NCI-H1436 treated with DMSO at 0.1 percent for 48 hours (cell line): ENCODE measurements at places on chromosomes 2 and 18.

DNA sequence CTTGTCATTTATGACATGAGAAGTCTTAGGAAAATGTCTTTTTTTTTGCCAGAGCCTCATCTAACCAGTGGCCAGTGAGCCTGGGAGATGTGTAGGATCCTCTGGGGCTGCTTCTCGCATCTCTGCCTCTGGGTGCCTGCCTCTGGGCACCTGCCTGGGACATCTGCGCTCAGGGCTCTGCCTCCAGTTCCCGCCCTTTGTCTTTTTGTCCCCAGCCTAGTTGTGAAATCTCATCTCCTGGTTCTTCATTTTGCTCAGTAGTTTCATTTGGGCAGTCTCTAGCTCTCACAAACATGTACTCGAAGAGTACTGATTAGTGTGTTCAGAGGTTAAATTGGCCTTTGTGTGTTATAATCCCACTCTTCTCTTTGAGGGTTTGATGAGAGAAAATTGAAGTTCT is 92.0 kb downstream of the LTBP1 start:
- no peak for DNase-seq

GRCh38 chr2:226798422-226799210 is 1.0 kb downstream of the IRS1 start:
- DNase-seq: no peak

DNA sequence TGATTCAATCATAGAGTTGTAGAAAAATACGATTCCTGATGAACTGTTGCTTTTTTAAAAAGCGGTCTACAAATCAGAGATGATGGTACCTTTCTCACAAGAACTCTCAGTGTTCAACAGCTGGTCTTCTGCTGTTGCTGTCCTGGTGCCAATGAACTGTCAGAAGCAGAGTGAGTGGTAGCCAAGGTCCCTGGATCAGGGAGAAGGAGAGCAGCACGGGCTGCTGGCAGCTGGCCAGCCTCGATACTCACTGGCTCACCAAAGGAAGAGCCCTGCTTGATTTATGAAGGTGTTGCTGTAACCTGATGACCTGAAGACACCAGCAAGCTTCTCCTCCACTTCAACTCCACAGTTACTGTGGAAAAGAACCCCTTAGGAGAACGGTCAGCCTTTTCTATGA is 300.8 kb upstream of the SOX11 start:
- DNase-seq: no peak

DNA sequence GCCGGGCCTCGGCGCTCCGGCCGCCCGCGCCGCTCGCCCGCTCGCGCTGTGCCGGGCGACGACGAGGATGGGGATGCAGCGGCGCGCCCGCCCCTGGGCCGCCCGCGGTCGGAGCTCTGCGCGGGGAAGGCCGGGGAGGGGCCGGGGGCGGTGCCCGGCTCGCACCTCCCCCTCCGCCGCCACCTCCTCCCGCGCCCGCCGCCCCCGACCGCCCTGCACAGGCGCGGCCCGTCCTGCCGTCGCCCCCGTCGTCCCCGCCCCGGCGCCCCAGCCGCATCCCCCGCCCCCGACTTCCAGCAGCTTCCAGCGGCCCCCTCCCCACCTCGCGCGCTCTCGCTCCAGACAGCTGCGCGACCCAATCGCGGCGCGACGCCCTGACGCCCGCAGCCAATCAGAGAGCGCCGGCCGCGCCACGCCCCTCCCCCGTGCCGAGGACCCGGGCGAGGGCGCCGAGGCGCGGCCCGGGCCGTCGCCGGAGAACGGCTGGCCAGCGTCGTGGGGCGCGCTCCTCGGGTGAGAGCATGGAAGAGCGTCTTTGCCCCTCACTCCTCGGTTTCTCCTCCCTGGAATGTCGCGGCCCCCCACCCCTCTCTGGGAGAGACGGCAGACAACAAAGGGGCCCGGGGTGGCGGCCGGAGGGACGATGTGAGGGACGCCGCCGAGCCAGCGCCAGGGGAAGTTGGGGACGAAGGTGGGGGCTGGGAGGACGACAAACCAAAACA is at the start of gene MBOAT2:
Gene MBOAT2 (minus strand): TSS at position 69 of the 722 bp plus-strand sequence. CDS start 70 bp downstream, outside the sequence.
- peak; percentile 68 for DNase-seq

DNA sequence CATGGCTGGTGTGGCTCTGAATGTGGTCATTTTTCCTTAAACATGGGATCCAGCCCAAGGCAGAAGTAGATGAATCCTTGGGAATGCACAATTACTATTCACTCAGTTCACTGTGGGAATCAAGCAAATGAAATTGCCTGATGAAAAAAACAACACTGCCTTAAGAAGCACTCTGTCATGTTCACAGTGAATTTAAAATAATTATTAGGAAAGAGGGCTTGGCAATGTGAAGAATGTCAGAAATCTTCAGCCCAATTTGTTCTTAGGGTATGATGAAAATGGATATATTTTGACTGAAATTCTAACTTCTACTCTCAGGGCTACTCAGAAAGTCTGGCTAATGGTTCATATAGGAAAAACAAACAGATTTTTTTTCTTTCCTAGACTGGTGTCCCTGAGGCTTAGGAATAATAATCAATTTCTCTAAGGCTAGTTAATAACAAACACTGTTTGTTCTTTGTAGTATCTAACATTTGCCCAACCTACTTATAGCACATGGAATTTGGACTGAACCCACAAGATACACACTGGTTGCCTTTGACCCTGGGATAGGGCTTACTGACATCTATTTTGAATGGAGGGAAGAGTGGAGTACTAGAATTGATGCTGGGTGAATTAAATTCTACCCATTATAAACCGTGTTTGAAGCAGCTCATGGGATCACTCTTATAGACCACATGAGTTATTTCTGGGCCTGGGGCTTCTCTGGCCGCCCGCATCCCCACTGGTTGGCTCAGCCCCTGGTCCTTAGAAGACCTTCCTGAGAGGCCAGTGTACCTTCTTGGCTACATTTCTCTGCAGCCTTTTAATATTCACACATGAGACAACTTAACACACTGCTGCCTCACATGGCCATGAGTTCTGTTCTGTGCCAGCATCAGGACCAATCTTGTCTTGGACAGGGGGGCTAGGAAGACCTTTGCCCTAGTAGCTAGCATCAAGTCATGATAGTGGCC is 8.3 kb upstream of the MRPL33 start:
- DNase-seq: no peak

DNA sequence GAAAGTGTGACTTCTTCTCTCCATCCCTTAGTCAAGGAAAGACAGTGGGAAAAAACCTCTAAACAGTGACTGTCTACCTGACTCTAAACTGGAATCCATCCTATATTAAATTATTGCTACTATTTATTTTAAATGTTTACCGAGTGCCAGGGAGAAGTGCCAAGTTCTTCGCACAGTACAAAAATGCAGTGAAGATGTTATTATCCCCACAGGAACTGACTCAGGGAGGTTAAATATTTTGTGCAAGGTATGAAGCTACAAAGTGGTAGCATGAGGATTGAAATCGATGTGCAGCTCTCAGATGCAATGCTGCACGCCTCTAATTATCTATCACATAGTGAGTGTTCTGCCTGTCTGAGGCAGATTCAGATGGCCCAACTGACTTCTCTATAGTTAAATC is 91.1 kb downstream of the MEP1B start:
- no peak for DNase-seq

GRCh38 chr2:164746713-164747112 is 94.9 kb downstream of the COBLL1 start:
- DNase-seq: no peak

GRCh38 chr2:182375862-182376261 is 51.0 kb downstream of the PDE1A start:
- no peak for DNase-seq

- DNase-seq: no peak
These were observed 54.9 kb downstream of the CERKL start for GRCh38 chr2:181602017-181602416.

DNA sequence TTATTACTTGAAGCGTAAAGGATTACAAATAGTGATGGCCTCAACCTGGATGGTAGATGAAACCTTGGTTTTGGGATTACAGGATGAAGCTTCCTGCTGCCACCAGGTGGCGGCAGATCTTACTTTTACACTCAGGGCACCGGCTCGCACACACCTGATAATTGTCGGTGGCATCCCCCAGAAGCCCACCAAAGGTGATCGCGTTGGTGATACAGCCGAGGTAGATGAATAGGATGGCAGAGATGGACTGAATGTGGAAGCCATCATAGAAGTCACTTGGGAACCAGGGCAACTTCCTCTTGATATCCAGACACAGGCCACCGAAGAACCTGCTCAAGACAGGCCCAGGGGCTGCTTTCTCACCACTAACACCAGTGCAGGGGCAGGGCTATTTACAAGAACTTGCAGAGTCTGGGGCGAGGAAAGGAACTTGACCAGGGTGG is 51.8 kb downstream of the MTHFD2 start:
- DNase-seq: no peak

DNA sequence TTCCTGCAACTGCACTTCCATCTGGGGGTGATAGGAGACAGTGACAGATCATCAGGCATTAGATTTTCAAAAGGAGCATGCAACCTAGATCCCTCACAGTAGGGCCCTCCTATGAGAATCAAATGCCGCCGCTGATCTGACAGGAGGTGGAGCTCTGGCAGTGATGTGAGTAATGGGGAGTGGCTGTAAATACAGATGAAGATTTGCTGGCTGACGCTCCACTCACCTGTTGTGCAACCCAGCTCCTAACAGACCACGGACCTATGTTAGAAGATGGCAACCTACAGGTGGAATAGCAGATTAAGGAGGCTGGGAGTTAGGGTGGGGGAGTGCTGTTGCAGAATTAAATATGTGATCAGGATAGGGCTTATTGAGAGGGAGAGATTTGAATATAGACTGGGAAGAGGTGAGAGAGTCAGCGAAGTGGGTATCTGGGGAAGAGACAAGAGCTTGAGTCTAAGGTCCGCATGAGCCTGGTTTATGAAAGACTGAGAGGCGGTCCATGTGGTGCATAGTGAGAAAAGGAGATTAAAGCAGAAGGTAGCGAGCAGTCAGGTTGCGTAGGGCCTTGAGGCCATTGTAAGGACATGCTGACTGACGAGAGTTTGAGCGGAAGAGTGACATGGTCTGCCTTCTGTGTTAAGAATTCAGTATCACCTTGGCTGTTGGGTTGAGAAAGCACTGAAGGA is 31.3 kb upstream of the TOGARAM2 start:
- no peak for DNase-seq

GRCh38 chr2:207288628-207289027 is 122.9 kb upstream of the KLF7 start:
- DNase-seq: no peak

DNA sequence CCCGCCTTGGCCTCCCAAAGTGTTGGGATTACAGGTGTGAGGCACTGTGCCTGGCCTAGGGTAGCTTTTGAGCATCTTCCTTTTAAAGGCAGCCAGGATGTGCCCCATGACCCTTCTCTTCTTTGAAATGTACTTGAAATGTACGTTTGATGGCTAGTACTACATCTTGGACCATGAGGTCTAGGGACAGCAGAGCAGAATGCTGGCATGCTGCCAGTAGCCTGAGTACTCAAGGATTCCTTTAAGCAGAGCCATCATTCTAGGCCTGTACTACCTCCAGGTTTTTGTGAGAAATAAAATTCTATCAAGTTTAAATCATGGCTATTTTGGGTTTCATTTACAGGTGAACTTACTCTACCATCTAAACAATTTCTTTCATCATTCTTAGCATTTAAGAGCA is 2.9 kb upstream of the EML6 start:
- no peak for DNase-seq

DNA sequence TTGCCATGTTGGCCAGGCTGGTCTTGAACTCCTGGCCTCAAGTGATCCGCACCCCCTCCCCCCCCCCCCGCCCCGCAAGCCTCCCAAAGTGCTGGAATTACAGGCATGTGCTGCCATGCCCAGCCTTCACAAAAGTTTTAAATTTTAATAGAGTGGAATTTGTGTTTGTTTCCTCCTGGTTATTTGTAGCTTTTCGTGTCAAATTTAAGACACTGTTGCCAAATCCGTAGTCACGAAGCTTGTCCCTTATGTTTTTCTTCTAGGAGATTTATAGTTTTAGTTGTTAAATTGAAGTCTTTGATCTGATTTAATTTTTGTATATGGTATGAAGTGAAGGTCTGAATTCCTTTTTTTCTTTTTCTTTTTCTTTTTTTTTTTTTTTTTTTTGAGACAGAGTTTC is 14.7 kb downstream of the ZNF236 start:
- no peak for DNase-seq

DNA sequence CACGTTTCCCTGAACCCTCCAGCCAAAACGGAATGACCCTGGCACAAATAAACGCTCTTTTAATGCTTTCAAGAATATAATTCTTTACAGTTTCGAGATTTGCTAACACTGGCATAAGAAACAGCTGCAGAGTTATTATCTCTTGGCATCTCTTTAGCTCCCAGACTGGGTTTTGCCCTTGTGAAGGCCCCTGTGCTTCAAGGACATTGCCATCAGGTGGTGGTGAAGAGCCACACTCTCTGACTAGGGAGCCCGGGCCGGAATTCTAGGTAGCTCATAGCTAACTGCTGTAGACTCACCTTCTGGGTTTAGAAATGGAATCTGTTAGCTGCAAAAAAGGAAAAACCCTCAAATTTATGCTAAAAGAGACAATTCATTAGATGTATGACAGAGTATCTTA is 13.3 kb upstream of the GALNT14 start:
- no peak for DNase-seq
